ENCODE measurements at places on chromosomes 13 and 19.

DNA sequence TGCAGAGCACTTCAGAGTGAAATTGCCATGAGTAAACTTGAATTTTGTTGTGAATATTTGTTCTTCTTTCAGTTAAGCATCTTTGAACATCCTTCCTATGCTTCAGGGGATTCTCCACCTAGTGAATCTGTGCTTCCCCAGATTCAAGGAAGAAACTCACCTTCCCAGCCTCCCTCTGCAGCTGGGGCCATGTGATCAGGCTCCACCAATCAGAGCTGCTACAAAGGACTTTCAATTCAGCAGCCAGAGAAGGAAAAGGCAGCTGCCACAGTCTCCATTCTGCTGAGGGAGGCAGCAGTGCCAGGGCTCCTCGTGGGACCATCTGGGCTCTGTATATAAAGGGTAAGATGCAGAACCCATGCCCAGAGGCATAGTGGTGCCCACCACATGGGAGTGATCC lies 89.7 kb upstream of the SIAH3 start:
- no peak overlapping the region for H3K4me3 ChIP-seq
- no peaks in the 10 kb centered on the region for H3K36me3 ChIP-seq
- no peak overlapping the region for H3K27ac ChIP-seq
- H3K4me1 ChIP-seq: no peaks in the 10 kb centered on the region
- no peak for DNase-seq

DNA sequence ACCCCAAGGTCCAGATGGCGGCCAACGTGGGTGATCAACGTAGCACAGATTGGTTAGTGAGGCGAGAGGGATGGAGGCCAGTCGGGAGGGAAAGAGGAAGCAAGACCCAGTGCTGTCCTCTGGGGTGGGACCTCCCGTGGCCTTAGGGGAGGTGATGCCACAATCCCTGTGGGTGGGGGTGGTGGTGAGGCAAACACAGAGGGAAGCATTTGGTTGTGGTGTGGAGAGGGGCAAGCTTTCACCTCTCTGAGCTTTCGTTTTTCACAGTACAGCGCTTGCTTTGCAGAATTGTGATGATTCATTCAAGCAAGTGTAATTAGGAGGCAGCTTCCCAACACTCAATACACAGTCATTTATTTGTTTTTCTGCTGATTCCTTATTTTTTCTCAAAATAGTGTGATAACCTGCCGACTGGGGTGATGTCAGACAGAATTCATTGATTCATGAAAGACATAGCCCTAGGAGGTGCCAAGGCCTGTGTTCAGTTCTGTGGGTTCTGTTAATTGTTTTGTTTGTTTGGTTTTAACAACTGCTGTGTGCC lies 2.4 kb downstream of the LENG8 start:
- H3K36me3 ChIP-seq: peaks cover 12% of the 10 kb centered on the region
- peak overlapping the region; percentile 68 for H3K27ac ChIP-seq
- peak overlapping the region; percentile 97 for H3K4me3 ChIP-seq
- DNase-seq: no peak
- peaks cover 33% of the 10 kb centered on the region for H3K4me1 ChIP-seq
- no peaks in the 10 kb centered on the region for H3K27me3 ChIP-seq

GRCh38 chr13:20142023-20142926 lies 18.6 kb downstream of the GJA3 start:
- peaks cover 23% of the 10 kb centered on the region for H3K27me3 ChIP-seq
- no peak overlapping the region for H3K27ac ChIP-seq
- no peaks in the 10 kb centered on the region for H3K36me3 ChIP-seq
- H3K4me3 ChIP-seq: no peak overlapping the region
- peaks cover 31% of the 10 kb centered on the region for H3K4me1 ChIP-seq

- peak overlapping the region; percentile 32 for H3K4me3 ChIP-seq
- no peak overlapping the region for H3K27ac ChIP-seq
- peaks cover 4% of the 10 kb centered on the region for H3K4me1 ChIP-seq
- no peaks in the 10 kb centered on the region for H3K36me3 ChIP-seq
- no peaks in the 10 kb centered on the region for H3K27me3 ChIP-seq
These were observed 10.5 kb upstream of the TINCR start for GRCh38 chr19:5578097-5578846.

GRCh38 chr19:18633321-18633720 lies 3.5 kb upstream of the KLHL26 start:
- H3K4me3 ChIP-seq: no peak overlapping the region
- H3K36me3 ChIP-seq: no peaks in the 10 kb centered on the region
- H3K27ac ChIP-seq: no peak overlapping the region
- H3K4me1 ChIP-seq: peaks cover 10% of the 10 kb centered on the region

DNA sequence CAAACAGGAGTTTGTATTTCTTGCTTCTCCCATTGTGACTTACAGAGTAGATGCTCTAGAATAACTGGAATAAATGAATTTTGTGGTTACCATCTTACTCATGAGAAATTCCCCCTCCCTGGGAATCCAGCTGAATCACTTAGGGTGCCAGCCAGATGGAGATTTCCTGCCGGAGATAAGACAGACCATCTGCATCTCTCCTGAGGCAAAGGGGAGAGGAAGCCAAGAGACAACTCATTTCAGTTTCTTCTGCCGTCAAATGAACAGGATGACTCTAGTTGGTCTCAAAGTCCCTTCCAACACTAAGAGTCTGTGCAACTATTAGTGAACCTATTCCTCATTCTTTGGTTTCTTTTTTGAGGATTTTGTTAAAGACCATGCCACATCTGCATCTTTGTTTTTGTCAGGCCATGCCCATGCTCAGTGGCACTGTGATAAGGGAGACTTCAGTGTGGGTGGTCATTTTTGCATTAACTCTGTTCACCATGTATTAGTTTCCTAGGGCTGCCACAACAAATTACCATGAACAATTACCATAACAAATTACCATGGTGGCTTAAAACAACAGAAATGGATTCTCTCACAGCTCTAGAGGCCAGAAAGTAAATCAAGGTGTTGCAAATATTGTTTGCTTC lies 112.8 kb downstream of the NDFIP2 start:
- H3K4me1 ChIP-seq: peaks cover 13% of the 10 kb centered on the region
- H3K36me3 ChIP-seq: peaks cover 3% of the 10 kb centered on the region
- H3K27ac ChIP-seq: no peak overlapping the region

DNA sequence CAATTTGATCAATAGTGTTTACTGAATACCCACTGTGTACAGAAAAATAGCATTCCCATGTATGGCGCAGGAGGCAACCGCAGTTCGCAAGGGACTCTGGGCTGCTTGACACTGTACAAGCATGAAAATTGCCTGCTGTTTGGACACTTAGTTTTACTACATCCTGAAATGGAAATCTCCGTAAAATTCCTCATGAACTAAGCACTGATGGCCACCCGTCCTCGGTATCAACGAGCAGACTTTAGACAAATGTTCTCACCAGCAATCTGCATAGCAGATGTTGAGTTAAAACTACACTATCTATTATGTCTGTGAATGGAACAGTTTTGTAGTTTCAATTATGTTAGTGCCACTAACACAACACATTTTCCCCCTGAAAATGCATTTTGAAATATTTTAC lies 294.7 kb downstream of the DCLK1 start:
- H3K4me3 ChIP-seq: no peak overlapping the region
- DNase-seq: no peak
- H3K27ac ChIP-seq: no peak overlapping the region
- H3K36me3 ChIP-seq: no peaks in the 10 kb centered on the region
- H3K27me3 ChIP-seq: no peaks in the 10 kb centered on the region
- peaks cover 6% of the 10 kb centered on the region for H3K4me1 ChIP-seq

GRCh38 chr13:46855166-46855565 lies 41.7 kb downstream of the HTR2A start:
- H3K27me3 ChIP-seq: peaks cover 17% of the 10 kb centered on the region
- H3K4me3 ChIP-seq: no peak overlapping the region
- H3K4me1 ChIP-seq: peaks cover 9% of the 10 kb centered on the region

DNA sequence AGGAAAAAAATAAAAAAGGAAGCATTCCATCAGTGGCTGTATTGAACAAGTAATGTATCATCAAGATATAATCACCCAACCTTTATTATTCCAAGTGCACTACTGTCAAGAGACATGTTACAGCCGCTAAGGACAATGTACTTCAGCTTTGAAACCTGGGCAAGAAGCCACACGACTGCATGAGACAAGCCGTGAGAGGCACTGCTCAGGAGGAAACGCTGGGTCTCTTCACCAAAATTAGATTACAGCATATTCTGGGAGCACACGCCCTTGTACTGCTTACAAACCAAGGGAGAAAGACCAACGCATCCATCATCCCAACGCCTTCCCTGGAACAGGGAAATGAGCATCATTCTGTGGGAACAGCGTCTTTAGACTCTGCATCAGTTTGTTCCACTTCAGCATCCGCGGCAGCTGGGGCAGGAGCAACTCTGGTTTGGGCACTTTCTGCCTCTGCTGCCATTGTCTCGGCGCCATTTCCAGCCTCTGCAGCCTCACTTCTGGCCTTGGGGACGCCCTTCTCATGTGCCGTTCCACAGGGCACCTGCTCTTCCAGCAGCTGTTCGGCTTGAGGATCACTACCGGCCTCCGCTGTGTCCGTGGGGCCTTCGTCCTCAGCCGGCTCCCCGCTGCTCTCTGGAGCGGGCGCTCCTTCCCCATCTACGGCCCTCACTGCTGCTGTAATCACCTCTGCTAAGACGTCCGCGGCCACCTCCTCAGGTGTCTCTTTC lies 22.4 kb upstream of the BRD4 start:
- peaks cover 41% of the 10 kb centered on the region for H3K36me3 ChIP-seq
- H3K4me3 ChIP-seq: no peak overlapping the region
- peak overlapping the region; percentile 30 for H3K27ac ChIP-seq
- H3K27me3 ChIP-seq: no peaks in the 10 kb centered on the region
- no peaks in the 10 kb centered on the region for H3K4me1 ChIP-seq
- DNase-seq: no peak

- no peak overlapping the region for H3K27ac ChIP-seq
- DNase-seq: no peak
- H3K36me3 ChIP-seq: no peaks in the 10 kb centered on the region
- peaks cover 5% of the 10 kb centered on the region for H3K27me3 ChIP-seq
- no peak overlapping the region for H3K4me3 ChIP-seq
These were observed 278.3 kb downstream of the UQCRFS1 start for GRCh38 chr19:28934631-28935030.

- DNase-seq: no peak
- H3K27ac ChIP-seq: peak overlapping the region; percentile 39
- H3K27me3 ChIP-seq: no peaks in the 10 kb centered on the region
- no peak overlapping the region for H3K4me3 ChIP-seq
- peaks cover 14% of the 10 kb centered on the region for H3K4me1 ChIP-seq
These were observed 326.1 kb upstream of the SLITRK1 start for GRCh38 chr13:84208246-84208910.

DNA sequence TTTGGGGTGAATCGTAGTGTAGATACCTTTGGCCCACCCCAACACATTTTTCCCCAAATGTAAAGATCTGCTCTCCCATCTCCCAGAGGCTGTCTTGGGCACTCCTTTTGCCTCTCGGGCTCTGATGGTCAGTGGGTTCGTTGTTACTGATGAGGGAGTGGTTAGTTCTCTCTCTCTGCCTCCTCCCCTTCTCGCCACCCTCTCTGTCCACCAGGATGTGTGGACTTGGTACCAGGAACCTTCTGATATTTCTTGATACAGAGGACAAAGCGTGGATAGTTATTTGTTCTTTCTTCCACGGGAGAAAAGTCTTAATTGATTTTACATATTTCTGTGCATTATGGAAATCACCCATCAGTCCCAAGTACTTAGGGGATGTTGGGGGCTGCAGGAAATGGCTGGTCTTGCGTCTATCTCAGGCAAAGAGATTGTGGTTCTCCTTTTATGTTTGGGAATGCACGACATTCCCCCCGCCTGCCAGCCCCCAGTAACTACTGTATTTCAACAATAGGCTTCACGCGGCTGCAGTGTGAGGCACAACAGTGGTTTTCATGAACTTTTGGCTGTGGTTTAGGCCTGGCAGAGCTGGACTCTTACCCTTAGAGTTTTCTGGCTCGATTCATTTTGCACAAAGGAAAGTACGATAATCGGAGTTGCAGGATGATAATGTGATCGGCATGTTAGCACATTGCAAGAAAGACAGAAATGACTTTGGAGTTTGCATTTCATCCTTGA lies 79.0 kb upstream of the ZNF536 start:
- peaks cover 10% of the 10 kb centered on the region for H3K27me3 ChIP-seq
- no peak overlapping the region for H3K27ac ChIP-seq
- no peak for DNase-seq
- H3K4me3 ChIP-seq: no peak overlapping the region
- no peaks in the 10 kb centered on the region for H3K36me3 ChIP-seq

- H3K4me3 ChIP-seq: no peak overlapping the region
- H3K4me1 ChIP-seq: peaks cover 8% of the 10 kb centered on the region
- no peak for DNase-seq
- no peak overlapping the region for H3K27ac ChIP-seq
- no peaks in the 10 kb centered on the region for H3K36me3 ChIP-seq
- peaks cover 2% of the 10 kb centered on the region for H3K27me3 ChIP-seq
These were observed 9.6 kb downstream of the CYP2F1 start for GRCh38 chr19:41123716-41124294.

GRCh38 chr19:21593934-21594820 lies 88.8 kb downstream of the ZNF429 start:
- H3K4me3 ChIP-seq: no peak overlapping the region
- H3K27ac ChIP-seq: no peak overlapping the region
- no peaks in the 10 kb centered on the region for H3K27me3 ChIP-seq
- no peaks in the 10 kb centered on the region for H3K36me3 ChIP-seq
- no peak for DNase-seq

GRCh38 chr13:56670563-56670962 lies 470.2 kb upstream of the PRR20A start:
- no peak overlapping the region for H3K4me3 ChIP-seq
- peaks cover 3% of the 10 kb centered on the region for H3K4me1 ChIP-seq
- no peak for DNase-seq
- H3K36me3 ChIP-seq: no peaks in the 10 kb centered on the region
- no peaks in the 10 kb centered on the region for H3K27me3 ChIP-seq

DNA sequence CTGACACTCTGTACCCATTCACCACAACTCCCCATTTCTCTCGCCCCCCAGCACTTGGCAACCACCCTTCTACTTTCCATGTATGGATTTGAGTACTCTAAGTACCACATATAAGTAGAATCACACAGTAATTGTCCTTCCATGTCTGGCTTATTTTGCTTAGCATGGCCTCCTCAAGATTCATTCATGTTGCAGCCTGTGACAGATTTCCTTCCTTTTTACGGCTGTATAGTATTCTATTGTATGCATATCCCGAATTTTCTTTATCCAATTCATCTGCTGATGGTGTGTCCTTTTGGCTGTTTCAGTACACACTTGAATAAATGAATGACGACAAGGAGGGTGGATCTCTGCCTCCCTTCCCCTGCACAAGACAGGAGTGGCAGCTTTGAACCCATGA lies 95.1 kb downstream of the ZNF536 start:
- no peaks in the 10 kb centered on the region for H3K36me3 ChIP-seq
- no peak overlapping the region for H3K4me3 ChIP-seq
- H3K27me3 ChIP-seq: peaks cover 16% of the 10 kb centered on the region
- DNase-seq: no peak

Measured in mesothelial cell of epicardium (in vitro differentiated cells).